ENCODE measurements at places on chromosomes 1 and 21.

DNA sequence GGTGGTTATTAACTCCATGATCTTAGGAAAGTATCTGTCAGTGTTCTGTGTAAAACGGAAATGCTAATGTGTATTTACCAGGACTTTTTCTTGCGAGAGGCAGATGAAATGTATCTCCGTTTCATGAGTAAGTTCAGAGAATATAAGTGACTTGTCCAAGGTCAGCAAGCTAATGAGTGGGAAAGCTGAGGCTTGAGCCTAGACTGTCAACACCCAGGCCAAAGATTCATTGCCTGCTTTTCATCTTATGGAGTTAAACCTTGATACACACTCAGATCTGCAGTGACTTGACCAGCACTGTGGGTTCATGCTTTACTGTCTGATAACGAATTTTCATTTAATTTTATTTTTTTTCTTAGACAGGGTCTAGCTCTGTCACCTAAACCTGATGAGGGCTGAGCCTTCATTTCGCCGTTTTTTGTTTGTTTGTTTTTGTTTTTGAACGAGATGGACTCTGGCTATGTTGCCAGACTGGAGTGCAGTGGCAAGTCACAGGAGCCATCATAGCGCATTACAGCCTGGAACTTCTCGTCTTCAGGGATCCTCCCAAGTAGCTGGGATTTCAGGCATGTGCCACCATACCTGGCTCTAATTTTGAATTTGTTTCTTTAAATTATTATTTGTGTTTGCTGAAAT is 918 bp upstream of the JTB start:
- no peak for DNase-seq

GRCh38 chr21:43892984-43893535 is 28.0 kb downstream of the AGPAT3 start:
- no peak for DNase-seq

DNA sequence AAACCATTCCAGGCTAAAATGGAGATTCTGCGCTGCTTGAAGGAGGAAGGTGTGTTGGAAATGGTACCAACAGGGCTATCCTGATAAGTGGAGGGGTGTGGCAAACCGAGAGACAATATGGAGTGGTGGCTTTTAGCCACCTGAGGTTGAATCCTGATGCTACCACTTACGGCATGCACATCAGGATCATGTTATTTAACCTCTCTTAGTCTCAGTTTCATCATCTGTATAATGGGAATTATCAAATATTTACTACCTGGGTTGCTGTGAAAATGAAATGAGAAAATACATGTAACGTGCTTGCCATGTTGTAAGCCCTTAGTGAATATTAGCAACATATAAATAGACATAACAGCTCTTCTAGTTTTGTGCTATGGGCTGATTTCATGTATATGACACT is 117.1 kb downstream of the TBX19 start:
- DNase-seq, result no peak

DNA sequence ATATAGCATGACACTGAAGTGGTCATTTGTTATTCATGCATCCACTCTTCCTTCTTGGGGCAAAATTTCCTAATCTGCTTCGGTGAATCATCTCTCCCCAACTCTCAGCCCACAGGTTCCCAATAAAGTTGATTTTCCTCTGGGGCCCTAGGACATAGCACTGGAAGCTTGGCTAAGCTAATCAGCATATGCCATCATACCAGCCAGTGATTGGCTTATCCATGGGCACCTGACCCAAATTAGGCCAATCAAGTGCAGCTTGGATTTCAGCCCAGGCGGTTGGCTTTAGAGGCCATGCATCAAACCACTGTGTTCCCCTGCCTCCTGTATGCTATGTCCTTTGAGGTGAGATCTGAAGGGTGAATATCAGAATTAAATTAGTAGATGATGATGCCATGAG is 58.9 kb downstream of the C1orf94 start:
- no peak for DNase-seq

DNA sequence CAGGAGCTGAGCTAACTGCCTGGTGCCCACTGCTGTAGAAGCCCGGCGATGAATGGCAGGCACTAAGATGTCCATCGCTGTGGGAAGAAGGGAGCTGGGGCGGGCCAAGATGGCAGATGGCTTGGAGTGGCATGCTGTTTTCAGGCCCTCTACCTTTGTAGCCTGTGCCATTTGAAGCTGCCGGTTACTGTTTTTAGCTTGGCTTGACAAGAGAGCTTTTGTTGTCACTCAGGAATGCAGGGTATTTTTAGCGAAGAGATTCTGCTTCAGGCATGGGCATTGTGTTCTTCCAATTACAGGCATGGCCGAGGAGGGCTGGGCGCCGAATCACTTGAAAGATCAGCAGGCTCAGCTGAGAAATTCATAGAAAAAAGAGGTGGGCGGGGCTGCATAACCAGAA is 348.7 kb downstream of the RPS6KC1 start:
- no peak for DNase-seq

GRCh38 chr1:208476846-208477170 is 232.6 kb upstream of the PLXNA2 start:
- DNase-seq, result no peak

GRCh38 chr1:93577536-93578432 is 103.9 kb downstream of the BCAR3 start:
- DNase-seq, result no peak

GRCh38 chr1:30189818-30190500 is 533.4 kb downstream of the MATN1 start:
- DNase-seq, result no peak

DNA sequence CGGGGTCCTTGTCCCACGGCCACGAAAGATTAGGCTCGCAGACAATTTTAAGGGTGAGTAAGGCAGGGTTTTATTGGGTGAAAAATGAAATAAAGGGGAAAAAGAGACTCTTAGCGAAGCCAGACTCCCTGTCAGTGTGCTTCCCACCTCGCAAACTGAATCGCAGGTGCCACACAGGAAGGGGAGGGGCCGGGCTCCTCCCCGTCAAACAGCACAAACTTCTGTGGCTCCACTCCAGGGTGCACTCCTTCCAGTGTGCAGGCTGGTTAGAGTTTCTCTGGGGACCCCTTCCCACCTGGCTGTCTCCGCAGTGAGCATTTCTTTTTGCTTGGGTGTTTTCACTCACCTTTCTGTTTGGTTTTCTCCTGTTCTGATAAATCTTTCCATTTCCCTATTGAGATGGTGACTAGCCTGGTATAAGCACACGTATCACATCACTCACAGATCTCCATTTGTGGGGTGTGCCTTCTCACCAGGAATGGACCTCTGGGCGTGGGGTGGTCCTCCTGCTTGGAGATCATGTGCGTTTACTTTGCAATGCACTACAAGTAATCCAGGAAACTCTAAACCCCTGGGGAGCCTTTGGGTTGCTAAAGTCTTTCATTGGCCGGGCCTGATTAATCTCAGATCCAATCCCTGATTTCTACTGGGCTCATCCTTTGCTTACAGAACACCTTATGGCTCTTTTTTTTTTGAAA is 37.6 kb upstream of the GALNT2 start:
- no peak for DNase-seq

Measured in activated naive CD4-positive, alpha-beta T cell treated with anti-CD3 and anti-CD28 coated beads, Interleukin-2, amount 50 U/mL, for 72 hours (primary cell).